ENCODE measurements at places on chromosomes 13 and 19. TPM values are rescaled to one million over a fixed set of nuclear protein-coding genes. Genes with fewer than 3 reads are reported as not detected.
A peak's percentile ranks its signal among the peaks of the same experiment; 100 is the strongest.

DNA sequence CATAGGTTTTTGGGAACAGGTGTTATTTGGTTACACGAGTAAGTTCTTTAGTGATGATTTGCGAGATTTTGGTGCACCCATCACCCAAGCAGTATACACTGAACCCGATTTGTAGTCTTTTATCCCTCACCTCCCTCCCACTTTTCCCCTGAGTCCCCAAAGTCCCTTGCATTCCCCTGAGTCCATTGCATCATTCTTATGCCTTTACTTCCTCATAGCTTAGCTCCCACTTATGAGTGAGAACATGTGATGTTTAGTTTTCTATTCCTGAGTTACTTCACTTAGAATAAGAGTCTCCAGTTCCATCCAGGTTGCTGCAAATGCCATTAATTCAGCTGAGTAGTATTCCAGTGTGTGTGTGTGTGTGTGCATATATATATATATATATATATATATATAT is 97.2 kb upstream of the EDNRB start:
- DNase-seq: no peak

GRCh38 chr13:41605319-41606285 is 148.3 kb downstream of the RGCC start:
- DNase-seq: no peak

DNA sequence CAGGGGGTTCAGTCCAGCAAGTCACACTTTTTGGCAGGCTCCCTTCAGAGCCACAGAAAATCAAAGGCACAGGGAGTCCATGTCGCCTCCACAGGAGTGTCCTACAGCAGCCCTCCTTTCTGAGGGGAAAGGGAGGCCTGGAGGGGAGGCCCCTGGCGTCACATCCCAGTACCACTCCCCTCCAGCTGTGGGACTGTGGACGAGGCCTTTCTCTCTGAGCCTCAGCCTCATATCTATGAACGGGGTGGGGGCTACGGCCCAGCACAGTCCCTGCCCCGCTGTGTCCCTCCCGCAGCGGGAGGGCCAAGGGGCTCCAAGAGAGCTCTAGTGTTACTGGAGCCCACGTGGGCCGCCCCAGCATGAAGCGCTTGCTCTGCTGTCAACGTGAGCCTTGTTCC is 23.8 kb downstream of the PEPD start:
- DNase-seq: no peak

- DNase-seq: peak; percentile 46
These were observed 934 bp downstream of the N4BP2L2 start for GRCh38 chr13:32537580-32538142.

GRCh38 chr19:29579308-29579910 is 26.7 kb upstream of the POP4 start:
- DNase-seq: no peak

CLDND2 gene
- not detected for total RNA-seq

DNA sequence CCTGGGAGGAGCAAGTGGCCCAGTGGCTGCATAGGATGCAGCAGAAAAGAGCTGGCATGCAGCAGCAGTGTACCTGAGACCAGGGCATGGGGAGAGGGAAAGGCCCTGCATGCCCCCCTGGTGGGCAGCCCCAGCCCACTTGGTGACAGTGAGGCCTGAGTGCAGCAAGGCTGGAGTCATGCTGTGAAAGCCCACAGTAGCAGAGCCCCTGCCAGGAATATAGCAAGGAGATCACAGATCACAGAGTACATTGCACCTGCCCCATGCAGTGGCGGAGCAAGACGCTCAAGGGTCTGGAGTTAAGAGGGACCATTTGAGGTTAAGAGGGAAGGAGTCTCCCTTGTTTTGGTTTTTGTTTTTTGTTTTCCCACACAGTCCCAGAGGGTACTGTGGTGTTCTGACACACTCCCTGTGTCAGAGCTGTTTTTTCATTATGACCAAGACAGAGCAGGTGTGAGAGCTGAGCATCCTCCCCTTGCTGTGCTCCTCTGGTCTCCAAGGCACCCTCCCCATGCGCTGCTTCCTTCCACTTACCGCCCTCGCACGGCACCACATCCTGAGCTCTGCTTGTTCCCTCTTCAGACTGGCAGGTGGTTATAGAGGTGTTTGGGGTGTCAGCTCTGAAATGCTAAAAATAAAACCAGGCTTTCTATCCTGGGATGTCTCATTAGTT is 85.0 kb upstream of the UBL3 start:
- DNase-seq: no peak

- peak; percentile 9 for DNase-seq
These were observed 915 bp upstream of the KCTD12 start for GRCh38 chr13:76887076-76887563.

DNA sequence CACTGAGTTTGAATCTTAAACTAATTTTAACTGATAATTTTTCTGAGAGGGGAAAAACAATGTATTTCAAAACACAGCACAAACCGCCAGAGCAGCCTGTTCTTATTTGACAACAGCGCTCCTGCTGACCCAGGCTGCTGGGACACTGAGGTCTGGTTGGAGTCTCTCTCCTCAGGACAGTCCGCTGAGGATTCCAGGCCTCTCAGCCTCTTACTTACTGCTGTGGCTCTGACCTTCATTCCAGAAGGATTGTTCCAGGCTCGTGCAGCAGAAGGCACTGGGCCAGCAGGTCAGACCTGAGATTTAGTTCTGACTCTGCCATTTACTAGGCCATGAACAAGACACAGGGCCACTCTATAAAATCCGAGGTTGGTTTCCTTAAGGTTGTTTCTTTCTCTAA is 393.6 kb downstream of the TDRD3 start:
- DNase-seq: no peak

DNA sequence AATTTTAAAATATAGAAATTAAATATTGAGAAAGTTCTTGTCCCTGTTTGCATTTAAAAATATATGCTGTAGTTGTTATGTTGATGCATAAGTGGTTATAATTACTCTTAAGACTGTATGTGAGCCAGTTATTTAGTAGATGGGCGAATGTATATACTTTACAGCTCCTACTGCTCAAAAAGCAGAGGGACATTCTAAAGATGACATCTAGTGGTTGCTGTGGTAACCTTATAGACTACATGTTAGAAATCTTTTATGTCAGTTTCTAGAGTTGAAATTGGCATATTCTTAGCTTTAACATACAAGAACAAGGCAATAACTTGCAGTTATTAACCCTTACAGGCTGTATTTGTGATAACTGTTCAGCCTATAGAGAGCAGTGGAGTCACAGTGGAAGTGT is 160.5 kb downstream of the OLFM4 start:
- DNase-seq: peak; percentile 11

THOP1 gene
- 114 TPM for total RNA-seq

CDX2 gene
- total RNA-seq: not detected

- peak; percentile 42 for DNase-seq
These were observed 13.9 kb upstream of the MKNK2 start for GRCh38 chr19:2064788-2065524.

GRCh38 chr19:6501740-6502648 is at the start of gene TUBB4A:
TSS of gene TUBB4A (minus strand) at chr19:6502309. CDS start at chr19:6502212, 97 bp downstream.
- DNase-seq: no peak

GRCh38 chr13:67184247-67184646 is 45.9 kb downstream of the PCDH9 start:
- DNase-seq: no peak

- DNase-seq: no peak
These were observed 7.8 kb upstream of the CEBPG start for GRCh38 chr19:33365691-33366090.
